ENCODE measurements at places on chromosomes 2 and 18.

GRCh38 chr2:85648619-85649018 is 19.4 kb downstream of the SFTPB start:
- no peak for DNase-seq

- no peak for DNase-seq
Measured at GRCh38 chr2:21633466-21633865, 509.7 kb downstream of the TDRD15 start.

- no peak for DNase-seq
Measured at GRCh38 chr2:237691029-237691907, 63.9 kb downstream of the LRRFIP1 start.

- no peak for DNase-seq
Measured at GRCh38 chr2:15058721-15059157, 426.2 kb downstream of the LRATD1 start.

GRCh38 chr2:20642055-20642971 is 8.6 kb downstream of the HS1BP3 start:
- DNase-seq: peak; percentile 95

- no peak for DNase-seq
Measured at GRCh38 chr18:25771796-25772195, 318.6 kb downstream of the SS18 start.

DNA sequence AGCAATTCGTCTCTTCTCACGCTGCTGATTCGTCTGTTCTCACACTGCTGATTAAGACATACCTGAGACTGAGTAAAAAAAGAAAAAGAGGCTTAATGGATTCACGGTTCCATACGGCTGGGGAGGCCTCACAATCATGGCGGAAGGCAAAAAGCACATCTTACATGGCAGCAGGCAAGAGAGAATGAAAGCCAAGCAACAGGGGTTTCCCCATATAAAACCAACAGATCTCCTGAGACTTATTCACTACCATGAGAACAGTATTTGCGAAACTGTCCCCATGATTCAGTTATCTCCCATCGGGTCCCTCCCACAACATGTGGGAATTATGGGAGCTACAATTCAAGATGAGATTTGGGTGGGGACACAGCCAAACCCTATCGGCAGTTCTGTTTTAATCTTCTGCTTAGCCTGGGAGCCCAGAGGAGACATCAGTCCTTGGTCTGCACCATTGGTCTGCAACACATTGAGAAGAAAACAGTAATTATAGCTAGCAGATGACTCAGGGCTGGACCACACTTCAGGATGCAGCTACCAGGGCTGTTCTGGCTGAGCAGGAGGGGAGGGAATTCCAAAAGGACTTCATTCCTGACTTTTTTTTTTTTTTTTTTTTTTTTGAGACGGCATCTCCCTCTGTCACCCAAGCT is 69.4 kb downstream of the CABLES1 start:
- DNase-seq: no peak

GRCh38 chr2:235614176-235614860 is 120.5 kb downstream of the AGAP1 start:
- no peak for DNase-seq

- DNase-seq: no peak
Measured at GRCh38 chr2:236250909-236251579, 13.2 kb downstream of the ASB18 start.

DNA sequence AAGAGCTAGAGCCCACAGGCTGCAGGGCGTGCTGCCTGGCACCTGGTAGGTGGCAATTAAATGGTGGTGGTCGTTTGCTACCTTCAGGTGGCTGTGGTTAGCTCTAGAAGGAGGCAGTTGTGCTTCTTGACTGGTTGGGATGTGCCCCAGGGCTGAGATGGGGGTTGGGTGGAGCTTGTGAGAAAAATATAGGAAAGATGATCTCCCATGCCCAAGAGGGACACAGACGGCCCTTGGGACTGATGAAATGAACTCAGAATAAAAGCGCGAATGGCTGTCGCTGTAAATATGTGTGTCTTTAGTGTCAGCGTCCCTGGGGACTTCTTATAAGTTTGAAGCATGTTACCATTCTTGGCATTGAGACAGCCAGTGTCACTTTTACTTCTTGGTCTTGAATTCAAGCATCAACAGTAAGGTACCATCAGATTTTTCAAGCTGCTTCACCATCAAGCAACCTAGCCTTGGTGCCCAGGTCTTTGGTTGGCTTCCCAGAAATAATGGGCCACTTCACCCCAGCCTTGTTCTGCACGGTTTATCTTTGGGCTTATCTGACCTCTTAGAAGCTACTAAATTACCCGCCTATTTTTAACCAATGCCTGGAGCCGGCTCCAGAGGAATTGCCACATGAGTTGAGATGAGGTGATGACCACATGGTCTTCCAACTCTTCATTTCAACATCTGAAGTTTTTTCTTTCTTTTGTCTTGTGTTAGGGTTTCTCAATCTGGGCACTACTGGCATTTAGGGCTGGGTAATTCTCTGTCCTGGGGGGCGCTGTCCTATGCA is 11.9 kb downstream of the LRRFIP1 start:
- DNase-seq: no peak

DNA sequence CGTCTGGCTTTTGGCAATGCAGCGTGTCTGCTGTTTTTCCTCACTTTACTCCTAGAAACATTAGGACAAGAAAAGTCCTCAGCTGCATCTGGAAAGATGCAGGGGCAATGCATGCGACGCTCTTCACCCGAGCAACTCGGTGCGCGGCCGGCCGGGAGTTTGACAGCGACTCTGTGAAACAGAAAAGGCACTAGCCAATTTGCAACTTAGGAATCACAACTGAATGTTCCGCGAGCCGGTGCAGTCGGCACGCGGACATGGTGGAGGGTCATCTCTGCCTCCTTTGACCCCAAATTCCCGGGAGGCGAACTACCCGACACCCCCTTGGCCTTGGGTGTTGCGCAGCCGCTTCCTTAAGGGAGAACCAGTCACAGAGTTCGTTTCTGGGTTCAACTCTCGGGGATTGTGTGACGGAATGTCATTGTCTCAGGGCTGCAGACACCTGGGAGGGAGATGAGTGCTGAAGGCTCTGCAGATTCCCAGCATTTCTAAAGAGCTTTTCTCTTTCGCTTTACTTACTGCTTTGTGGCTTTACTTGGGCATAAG is 9.8 kb downstream of the NR4A2 start:
- DNase-seq: no peak

DNA sequence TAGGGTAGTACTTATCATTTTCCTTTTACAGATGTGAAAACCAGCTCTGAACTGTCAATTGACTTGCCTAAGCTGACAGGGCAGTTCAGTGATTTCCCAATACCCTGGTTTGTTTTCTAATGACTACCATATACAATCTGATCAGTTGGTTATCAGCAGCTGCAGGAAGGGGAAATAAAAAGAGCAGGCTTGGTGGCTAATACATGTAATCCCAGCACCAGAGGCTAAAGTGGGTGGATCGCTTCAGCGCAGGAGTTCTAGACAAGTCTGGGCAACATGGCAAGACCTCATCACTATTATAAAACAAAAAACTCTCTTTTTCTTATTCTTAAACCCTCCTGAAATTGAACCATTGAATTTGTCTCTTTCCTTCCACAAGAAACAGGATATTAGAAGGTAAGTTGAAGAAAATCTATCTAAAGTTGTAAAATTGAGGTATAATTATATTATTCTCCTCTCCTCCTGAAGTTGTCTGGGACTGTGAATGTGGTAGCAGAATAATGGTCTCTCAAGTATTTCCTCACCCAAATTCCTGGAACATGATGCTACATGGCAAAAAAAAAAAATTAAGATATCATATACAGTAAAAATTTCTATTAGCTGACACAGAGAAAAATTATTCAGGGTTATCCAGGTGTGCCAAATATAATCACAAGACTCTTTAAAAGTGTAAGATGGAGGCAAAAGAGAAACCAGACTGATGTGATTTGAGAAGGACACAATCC is 1441.6 kb downstream of the SUCLG1 start:
- no peak for DNase-seq

DNA sequence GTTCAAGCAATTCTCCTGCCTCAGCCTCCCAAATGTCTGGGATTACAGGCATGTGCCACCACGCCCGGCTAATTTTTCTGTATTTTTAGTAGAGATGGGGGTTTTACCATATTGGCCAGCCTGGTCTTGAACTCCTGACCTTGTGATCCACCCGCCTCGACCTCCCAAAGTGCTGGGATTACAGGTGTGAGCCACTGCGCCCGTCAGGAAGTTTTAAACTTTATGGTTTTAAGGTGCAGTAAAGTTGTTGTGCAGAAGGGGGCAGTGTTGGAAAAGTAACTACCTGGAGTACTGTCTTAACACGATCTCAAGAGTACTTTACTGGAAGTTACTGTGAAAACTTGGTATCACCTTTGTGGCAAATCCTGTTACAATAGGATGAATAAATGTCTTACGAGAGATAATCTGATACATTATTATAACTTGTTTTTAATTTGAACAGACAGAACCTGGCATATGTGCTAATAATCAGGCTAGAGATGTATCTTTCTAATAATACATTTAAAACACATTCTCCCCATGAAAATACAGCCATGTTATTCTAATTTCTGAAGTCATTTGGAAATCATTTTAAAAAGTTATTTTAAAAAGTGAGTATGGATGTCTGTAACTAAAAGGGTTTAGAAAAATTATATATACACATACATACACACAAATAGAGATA is 10.8 kb downstream of the SPDYA start:
- peak; percentile 18 for DNase-seq

DNA sequence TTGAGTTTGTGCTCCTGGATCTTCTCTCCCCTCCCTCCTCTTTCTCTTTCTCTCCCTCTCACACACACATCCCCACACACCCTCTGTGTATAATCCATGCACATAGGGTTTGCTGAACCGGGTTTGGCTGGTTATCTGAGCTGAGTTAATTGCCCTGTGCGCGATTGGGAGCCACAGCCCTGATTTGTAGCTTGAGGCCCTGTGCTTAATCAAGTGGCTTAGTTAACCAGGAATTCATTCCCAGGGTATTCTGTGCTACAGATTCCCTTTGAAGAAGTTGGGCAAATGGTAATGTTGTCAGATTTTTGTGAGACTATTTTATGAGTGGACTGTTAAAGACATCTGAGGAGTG is 6.2 kb downstream of the PARD3B start:
- no peak for DNase-seq

- no peak for DNase-seq
Measured at GRCh38 chr18:43054815-43055519, 60.5 kb downstream of the RIT2 start.
